ENCODE measurements at places on chromosomes 7 and 10.

DNA sequence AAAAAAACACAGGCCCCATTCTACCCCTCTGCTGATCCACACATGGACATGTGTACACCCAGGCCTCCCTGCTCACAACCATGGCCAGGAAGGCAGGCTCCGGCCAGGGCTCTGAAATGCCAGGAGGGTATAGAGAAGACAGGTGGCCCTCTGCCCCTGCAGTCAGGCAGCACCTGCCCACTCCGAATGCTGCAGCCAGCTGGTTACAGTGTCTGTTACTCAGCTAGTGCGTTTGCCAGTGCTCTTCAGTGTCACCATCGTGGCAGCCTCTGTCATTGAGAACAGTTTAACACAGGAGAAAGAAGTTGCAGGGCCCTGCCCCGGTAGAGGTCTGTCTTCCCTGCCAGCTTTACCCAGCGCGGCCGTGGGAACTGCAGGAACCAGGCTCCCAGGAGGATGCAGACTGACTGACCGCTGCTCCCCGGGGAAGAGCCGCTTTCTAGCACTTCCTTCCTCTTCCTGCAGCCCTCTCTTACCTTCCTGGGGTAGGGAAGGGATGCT, 128.8 kb upstream of the FAM20C start:
- no peak for DNase-seq

DNA sequence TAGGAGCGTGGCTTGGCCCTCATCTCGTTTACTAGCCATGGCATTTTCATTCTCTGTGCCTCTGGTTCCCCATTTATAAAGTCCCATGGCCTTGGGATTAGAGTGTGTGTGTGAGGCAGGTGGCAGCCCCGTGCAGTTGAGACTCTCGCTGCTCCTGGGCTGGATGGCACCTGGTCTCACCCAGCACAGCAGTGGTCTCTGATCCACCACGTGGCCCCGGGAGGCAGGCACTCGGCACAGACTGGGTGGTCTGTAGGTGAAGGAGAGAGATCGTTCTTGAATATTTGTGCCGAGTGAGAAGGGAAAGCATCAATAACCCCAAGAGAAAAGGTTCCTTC, 50.4 kb downstream of the CALML3 start:
- no peak for DNase-seq

- DNase-seq, result no peak
These were observed 53.5 kb downstream of the TRIL start for GRCh38 chr7:28904578-28905048.

GRCh38 chr10:35471435-35471834, 133.7 kb upstream of the GJD4 start:
- DNase-seq, result no peak

GRCh38 chr7:136294977-136295376, 317.8 kb upstream of the MTPN start:
- DNase-seq, result no peak

GRCh38 chr7:158414486-158414961, 173.1 kb downstream of the PTPRN2 start:
- DNase-seq, result no peak

DNA sequence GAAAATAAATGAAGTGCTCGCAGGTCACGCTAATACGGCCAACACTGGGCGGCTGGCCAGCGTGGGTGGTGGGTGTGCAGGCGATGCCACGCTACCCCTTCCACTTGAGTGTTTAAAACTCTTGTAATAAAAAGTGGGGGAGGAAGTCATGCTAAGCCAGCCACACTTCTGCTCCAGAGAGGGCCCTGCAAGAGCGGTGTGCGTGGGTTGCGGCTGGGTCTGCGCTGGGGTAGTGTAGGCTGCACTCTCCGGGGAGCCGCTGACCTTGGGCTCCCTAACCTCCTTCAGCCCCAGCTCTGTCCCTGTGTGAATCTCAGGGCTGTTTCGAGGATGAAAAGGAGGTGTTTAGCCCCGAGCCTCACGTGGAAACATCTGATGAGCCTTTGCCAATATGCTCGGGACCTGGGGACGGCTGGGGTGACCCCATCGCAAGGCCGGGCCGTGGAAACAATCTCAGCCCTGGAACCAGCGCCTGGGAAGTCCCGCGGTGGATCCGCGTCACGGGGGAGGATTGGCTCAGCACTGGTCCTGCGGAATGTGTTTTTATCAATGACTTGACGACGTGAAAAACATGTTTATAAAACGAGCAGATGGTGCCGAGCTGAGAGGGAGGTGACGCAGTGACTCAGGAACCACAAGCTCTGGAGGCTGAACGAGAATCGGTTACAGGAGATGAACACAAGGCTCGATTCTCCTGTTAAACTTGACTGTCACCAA, 278.5 kb downstream of the DNAJB6 start:
- no peak for DNase-seq

DNA sequence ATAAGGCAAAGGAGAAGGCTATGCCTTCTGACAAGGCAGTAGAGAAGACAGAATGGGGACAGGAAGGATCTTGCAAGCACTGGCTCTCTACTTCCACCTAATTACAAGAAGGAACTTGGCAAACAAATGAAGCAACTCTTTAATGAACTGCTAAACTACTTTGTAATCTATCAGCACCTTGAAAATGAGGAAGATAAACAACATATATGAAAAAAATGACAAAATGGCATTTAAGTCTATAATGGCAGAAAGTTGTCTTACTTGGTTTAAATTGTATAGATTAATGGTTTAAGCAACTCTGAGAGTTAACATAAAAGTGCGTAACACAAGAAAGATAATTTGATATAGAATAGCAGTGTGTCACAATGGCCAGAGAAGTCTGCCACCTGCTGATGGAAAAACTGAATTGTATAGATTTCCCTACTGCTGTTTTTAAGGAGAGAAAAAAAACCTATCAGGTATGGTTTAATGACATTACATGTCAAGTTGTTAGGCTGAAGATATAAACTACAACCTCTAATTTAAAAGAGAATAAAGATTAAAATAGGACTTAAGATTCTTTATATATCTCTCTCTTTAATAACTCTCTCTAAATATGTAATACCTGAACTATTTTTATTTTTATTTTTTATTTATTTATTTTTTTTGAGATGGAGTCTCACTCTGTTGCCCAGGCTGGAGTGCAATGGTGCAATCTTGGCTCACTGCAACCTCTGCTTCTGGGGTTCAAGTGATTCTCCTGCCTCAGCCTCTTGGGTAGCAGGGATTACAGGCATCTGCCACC, 11.8 kb downstream of the NT5C3A start:
- peak; percentile 31 for DNase-seq

GRCh38 chr7:134535272-134535918, 8.0 kb downstream of the AKR1B10 start:
- DNase-seq, result no peak

DNA sequence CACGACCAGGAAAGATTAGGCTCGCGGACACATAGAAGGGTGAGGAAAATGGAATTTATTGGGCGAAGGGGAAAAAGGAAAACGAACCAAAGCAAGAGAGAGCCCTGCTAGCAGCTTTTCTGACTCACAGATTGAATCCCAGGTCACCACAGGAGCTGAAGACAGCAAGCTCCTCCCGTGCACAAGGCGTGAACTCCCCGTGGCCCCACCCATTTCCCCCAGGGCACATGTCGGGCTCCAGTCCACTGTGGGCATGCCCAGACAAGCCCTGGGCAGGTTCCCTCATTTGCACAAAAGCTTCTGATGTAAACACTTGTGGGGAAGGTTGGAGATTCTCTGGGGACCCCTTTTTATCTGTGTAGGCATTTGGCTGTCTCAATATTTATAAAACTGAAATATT, 582.4 kb downstream of the SUGCT start:
- DNase-seq, result peak; percentile 2

GRCh38 chr10:50431133-50431532, 179.8 kb upstream of the ASAH2 start:
- no peak for DNase-seq

DNA sequence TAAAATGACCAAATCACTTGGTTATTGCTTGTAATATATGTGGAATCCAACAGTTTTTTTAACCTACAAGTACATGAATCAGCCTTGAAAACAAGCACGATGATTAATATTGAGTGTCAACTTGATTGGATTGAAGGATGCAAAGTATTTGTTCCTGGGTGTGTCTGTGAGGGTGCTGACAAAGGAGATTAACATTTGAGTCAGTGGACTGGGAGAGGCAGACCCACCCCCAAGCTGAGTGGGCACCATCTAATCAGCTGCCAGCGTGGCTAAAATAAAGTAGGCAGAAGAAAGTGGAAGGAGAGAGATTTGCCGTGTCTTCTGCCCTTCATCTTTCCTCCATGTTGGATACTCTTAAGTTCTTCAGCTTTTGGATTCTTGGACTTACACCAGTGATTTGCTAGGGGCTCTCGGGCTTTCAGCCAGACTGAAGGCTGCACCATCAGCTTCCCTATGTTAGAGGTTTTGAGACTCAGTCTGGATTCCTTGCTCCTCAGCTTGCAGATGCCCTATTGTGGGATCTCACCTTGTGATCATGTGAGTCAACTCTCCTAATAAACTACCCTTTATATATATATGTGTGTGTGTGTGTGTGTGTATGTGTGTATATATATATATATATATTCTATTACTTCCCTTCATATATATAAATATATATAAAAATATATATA, 118.4 kb upstream of the WDR11 start:
- DNase-seq, result no peak

GRCh38 chr10:103845972-103846371, 9.4 kb downstream of the SH3PXD2A start:
- no peak for DNase-seq

- no peak for DNase-seq
These were observed 212.3 kb downstream of the DKK1 start for GRCh38 chr10:52526251-52526823.

DNA sequence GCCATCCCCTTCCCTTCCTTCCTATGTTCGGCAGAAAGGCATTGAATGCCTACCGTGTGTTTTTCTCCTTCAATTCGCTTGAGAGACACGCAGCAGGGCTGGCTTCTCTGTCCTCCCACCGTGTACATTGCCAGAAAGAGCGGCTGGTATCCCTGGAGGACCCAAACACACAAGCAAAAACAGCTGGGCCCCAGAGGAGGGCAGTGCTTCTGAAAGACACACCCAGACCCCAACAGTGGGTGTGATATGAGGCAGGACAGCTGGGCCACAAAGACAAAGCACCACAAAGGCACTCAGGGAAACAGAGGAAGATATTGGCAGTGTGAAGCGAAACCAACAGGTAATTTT, 133.1 kb upstream of the SH2B2 start:
- no peak for DNase-seq

GRCh38 chr7:117724898-117725297, 148.3 kb downstream of the CTTNBP2 start:
- DNase-seq, result no peak

DNA sequence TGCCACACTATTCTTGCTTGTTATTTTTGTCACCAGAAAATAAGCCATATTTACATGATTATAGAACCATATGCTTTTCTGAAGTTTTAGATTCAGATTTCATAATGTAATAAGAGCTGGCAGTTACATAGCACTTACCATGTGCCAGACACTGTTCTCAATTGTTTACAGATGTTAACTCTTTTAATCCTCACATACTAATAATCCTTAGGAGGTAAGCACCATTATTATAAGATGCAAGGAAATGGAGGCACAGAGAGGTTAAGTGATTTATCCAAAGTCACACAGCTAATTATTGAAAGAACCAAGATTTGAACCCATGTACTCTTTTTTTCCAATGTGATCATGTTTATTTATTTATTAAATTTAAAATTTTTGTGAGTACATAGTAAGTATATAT, 57.2 kb downstream of the CREB5 start:
- DNase-seq, result no peak

DNA sequence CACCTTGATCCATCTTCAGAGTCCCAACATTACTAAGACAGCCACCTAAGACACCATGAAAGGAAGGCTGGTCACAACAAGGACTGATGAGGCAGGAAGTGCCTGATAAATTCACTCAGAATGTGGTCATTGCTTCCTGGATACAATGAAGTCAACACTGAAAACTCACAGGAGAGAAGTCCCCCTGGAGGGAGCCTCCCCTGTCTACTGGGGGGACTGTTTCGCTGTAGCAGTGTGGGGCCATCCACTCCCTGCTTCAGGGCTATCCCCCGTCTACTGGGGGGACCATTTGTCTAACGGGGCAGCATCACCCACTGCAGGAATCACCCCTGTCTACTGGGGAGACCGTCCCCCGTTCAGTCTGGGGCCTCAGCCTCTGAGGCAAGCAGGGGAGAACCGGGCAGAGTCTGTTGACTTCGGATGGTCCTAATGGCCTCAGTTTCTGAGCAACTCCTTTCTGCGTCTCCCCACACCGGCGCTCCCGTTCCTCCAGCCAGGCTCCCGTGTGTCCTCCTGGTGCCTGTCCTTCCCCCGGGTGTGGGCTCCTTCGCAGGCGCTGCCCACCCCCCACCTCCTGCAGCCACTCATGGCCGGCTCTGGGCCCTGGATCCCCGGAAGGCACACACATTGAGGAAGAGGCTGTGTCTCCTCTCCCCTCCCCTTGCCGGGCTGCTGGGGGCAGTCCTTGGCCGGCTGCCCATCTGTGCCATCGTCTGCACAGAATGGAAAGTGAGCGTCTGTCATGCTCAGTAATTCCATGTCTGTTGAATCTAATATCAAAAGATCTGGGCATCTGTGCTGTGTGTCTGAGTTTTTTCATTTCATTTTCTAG, 59.9 kb upstream of the DNAJB6 start:
- DNase-seq, result peak; percentile 28

DNA sequence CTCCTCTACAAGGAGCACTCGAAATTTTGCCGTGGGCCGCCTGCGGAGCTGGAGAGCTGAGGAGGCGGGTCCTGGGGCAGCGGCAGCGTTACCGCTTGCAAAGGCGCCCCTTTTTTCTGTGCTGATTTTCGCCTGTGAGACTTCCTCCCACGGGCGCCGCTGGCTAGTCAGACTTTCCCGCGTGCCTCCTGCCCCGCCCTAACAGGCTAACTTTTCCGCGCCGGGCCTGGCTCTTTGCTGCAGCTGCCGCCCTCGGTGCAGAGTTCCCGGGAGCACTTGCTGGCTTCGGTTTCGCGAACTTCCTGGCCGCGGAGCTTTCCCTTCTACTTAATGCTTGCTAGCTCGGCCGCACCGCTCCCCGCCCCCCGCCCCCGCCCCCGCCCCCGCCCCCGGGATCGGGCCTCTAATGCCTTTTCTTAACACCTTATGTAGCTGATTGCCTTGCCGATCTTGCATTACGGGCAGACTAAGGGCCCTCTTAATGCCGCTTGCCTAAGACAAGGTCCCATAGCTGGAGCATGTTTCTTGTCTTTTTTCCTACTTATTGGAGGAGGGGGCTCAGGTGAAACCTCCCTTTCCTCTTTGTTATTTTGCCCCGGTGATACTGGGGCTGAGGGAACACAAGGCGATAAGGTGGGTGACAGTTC, 37.9 kb upstream of the RASGEF1A start:
- no peak for DNase-seq

DNA sequence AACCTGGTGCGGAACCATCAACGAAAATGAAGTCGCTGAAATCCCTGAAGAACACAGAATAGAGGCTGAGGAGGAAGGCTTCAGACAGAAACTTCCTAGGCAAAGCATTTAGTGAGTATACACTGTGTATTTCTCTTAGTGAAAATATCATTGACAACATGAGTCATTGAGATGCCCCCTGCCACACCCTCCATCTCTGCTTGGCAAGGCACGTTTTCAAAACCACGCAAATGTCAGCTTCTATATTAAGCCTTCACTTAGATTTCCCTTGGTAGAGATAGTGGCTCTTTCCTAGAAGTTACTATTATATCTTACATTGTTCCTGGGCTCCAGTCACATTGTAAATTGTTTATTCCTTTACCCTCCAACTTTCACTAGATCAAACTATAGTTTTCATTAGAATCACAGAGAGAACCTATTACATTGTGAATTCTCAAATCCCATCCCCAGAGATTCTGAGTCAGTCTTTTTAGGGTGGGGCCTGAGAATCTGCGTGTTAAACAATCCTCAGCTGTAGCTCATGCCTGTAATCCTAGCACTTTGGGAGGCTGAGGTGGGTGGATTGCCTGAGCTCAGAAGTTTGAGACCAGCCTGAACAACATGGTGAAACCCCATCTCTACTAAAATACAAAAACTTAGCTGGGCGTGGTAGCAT, 4.6 kb upstream of the SKAP2 start:
- DNase-seq, result no peak

GRCh38 chr10:35950226-35950625, 308.1 kb upstream of the FZD8 start:
- DNase-seq, result no peak
